ENCODE measurements at places on chromosomes 16 and 17. TPM values are rescaled to one million over a fixed set of nuclear protein-coding genes. Genes with fewer than 3 reads are reported as not detected.

The RNF43 gene
- polyA plus RNA-seq, result 29.4 TPM

The GRAP gene
- not detected for polyA plus RNA-seq

The RGS11 gene
- polyA plus RNA-seq, result 20.1 TPM

The KIF2B gene
- polyA plus RNA-seq, result not detected

The CHRNB1 gene
- polyA plus RNA-seq, result 10.3 TPM

The C17orf107 gene
- polyA plus RNA-seq, result 0.45 TPM

GRCh38 chr16:85983606-85984230, 84.8 kb downstream of the IRF8 start:
- no peak for DNase-seq

DNA sequence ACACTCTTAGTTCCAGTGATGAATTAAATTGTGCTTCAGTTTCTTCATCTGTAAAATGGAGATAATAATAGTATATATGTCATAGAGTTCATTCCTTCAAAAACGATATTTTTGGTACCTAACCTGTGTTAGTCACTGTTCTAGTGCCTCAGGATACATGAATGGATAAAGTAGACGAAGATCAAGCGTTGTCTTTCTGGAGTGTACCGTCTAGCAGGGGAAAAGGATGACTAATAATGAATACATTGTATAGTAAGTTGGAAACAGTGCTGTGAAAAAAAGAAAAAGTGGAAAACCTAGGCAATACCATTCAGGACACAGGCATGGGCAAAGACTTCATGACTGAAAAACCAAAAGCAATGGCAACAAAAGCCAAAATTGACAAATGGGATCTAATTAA, 8.6 kb downstream of the KRT10 start:
- DNase-seq, result no peak

GRCh38 chr17:8300627-8301242, 5.5 kb upstream of the SLC25A35 start:
- peak; percentile 79 for DNase-seq

- DNase-seq, result no peak
These were observed 5.4 kb upstream of the BCAR1 start for GRCh38 chr16:75256696-75257343.

GRCh38 chr17:80529904-80530292, 14.7 kb upstream of the RPTOR start:
- DNase-seq, result no peak

- no peak for DNase-seq
These were observed 7.6 kb downstream of the CCR7 start for GRCh38 chr17:40557531-40558299.

GRCh38 chr16:49563666-49564065, 190.1 kb downstream of the C16orf78 start:
- no peak for DNase-seq

- no peak for DNase-seq
These were observed 30.0 kb downstream of the SRCIN1 start for GRCh38 chr17:38575781-38576180.

DNA sequence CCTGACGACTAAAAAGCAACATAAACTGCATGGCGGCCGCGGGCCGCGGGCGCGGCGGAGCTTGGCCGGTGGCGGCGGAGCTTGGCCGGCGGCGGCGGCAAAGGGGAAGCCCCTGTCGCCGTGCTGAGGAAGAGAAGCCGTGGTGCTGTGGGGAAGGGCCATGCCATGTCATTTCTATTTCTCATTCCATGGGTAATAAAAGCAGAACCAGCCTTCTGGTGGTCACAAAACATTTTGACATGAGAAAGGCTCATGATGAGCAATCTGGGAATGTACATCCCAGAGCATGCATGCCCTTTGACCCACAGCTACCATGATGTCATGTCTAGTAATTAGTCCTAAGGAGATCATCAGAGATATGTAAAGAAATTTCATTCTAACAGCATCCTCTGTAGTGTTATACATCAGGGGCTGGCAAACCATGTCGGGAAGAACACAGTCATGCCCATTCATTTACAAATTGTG, 23.9 kb upstream of the HEATR6 start:
- peak; percentile 38 for DNase-seq

GRCh38 chr16:85029408-85029784, 1.8 kb downstream of the KIAA0513 start:
- DNase-seq, result no peak

GRCh38 chr17:4772235-4772613, 538 bp downstream of the TM4SF5 start:
- DNase-seq, result peak; percentile 85

DNA sequence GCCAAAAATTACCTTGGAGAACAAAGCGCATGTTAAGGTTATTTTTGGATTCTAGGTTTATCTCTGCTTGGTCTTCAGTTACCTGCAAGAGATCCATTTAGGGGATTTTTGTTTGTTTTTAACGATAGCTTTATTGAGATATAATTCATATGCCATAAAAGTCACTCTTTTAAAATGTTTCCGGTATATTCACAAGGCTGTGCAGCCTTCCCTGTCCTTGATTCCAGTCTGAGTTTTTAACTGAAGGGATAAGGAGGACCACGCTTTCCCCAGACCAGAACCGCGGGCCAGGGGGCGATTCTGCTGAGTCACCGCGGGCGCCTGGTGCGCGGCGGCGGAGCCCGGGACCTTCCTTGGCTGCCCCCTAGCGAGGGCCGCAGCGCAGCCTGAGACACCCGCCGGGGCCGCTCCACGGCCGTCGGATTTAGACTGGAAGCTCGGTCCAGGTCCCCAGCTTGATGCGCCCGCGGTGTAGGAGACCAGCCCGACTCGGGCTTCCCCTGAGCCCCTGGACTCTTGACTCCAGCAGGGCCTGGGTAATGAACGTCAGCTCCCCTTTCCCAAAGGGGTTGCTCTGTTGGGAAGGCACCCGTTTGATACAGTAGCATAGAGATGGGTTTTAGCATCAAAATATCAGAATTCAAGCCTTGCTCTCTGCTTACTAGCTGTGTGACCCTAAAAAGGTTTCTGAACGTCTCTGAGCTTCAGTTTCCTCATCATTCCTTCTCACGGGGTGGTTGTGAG, 50.0 kb upstream of the STH start:
- DNase-seq, result peak; percentile 68

- DNase-seq, result no peak
These were observed 150.4 kb upstream of the CIBAR2 start for GRCh38 chr16:85262558-85263238.

DNA sequence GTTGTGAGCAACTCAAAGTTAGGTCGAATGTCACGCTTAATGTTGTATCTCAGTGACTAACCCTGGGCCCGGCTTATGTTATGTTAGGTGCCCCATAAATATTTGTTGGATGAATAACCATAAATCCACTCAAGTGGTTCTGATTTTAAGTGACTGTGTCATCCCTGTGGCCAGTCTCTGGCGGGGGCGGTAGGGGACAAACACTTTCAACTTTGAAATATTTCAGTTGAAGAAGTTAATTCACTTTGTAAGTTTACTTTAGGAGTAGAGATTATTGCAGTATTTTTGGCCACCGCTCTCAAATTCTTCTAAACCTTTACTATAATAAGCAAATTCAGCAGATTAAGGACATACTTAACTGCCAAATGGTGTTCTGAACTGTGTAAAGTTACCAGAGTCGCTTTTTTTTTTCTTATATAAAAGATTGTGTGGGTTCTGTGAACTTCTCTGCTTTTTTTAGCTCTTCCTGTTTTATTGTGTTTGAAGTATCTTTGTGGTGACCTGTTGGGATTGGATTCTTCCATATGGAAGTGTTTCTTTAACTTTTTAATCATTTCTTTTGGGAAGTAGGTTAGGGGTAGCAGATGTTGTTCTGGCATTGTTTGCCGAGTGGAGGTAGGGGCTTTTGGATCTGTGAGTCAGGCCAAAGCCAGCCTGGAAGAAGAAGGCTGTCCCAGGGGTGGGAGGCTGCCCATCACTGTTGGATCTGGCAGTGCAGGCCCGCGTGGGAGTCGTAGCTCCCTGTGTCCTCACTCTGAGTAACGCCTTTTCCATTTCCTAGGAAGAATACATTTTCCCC, 61.4 kb upstream of the TBX2 start:
- no peak for DNase-seq
